ENCODE measurements at places on chromosomes 1 and 21.

DNA sequence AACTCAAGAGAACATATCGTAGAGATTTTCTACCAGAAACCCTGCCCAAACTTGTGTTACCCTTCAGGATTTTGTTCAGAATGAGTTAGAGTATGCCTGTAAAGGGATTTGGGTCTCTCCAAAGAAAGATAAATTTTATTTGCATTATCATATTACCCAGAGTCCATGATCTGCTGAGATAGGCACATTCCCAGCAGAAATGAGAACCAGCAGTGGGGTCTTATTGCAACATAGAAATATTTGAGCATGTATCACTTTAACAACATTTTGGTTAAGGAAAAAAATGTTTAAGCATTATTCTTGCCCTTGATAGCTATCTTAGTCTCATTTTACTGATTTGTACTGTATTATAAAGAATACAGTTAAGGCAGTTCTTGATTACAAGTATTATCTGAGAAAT lies 10.6 kb downstream of the VCAM1 start:
- peak; percentile 67 for DNase-seq

- DNase-seq: no peak
These were observed 862.6 kb downstream of the USP25 start for GRCh38 chr21:16592381-16592780.

- DNase-seq: no peak
These were observed 45.6 kb downstream of the CRP start for GRCh38 chr1:159668739-159669138.

DNA sequence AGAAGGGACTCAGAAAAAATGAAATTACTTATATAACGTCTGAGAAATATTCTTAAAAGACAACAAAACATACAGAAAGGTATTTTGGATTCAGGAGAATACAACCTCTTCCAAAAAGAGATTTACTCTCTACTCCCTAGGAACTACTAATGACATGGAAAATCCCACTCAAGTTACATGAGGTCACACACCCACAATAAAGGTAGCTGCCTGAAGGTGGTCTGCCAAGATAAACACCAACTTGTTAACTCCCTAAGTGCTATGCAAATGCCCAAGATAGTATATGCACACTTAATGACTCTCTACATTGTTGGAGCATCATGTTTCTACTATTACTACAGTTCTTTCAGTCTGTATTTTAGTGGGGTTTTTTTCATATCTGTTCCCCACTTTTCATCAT lies 26.5 kb downstream of the RERE start:
- DNase-seq: no peak

GRCh38 chr1:181503171-181503810 lies 20.0 kb downstream of the CACNA1E start:
- DNase-seq: no peak

DNA sequence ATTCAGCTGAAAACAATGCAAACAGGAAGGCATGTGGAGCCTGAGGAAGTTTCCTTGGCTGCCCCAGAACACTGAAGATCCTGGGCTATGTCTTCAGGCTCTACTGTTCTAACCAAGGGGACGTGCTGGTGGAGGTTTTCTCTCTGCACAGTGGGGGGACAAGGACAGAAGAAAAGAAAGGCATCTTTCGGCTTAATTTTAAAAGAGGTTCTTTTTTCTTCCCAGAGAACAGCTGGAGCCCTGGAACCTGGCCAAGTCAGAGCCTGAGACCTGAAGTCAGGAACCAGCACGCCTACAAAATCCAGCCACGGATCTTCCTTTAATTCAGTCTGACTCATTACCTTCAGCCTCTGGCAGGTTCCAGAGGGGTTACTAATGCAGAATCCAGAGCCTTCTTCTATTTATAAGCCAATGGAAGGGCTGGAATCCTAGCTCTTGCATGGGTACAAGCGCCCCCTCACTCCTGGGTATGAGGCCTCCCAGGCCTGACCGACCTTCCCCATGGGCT lies 19.8 kb downstream of the CTNNBIP1 start:
- DNase-seq: peak; percentile 95

DNA sequence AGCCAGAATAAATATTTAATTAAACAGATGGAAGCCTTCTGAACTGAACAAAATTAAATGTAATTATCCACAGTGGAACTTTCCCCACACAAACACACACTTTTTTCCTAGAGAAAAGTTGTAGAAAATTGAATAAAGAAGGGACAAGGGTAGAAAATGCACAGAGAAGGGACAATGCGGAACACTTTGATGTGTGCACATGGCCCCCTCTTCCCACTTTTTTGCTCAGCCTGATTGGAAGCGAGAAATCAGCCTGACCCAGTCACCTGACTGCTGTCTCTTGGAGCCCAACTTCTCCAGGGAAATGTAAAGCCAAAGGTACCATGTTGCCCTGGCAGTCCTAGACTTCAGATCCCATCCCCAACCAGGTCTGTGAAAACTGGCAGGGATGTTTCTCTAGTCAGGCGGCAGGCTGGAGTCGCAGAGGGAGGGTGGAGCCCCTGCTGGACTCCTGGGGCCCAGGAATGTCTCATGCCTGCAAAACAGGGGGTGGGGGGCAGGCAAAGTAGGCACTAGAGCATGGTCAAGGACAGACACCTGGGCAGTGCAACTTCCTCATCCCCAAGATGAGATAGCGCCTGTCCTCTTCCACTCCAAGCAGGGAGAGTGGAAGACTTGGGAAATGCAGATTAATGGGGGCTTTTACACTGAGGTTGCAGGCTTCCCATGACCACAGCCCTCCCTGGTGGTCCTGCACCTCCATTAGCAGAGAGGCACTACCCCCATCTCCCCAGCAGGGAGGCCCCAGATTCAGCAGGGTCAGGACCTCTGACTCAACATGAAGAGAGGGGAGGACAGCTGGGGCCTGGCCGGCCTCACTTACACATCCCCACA lies 2.8 kb downstream of the CERS2 start:
- DNase-seq: peak; percentile 25

DNA sequence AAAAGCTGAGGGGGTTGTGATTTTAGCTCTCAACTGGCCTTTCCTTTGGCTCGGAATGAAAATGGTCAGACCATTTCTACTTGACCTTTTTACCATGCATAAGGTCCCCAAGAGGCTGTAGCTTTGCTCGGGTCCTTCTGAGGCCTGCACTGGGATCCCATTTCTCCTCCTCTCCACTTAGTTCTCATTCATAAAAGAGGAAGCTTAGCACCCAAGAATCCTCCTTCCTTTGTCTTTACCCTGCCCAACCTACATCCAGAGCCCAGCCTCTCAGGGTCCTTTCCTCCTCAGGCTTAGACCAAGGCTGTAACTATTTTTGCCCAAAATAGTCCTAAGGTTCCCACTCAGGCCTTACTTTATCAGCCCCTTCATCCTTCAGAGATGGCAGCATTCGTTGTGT lies 6.0 kb upstream of the SLC27A3 start:
- no peak for DNase-seq

GRCh38 chr1:22223176-22223575 lies 80.3 kb upstream of the WNT4 start:
- DNase-seq: no peak

GRCh38 chr1:204817341-204817740 lies 53.3 kb upstream of the NFASC start:
- no peak for DNase-seq

DNA sequence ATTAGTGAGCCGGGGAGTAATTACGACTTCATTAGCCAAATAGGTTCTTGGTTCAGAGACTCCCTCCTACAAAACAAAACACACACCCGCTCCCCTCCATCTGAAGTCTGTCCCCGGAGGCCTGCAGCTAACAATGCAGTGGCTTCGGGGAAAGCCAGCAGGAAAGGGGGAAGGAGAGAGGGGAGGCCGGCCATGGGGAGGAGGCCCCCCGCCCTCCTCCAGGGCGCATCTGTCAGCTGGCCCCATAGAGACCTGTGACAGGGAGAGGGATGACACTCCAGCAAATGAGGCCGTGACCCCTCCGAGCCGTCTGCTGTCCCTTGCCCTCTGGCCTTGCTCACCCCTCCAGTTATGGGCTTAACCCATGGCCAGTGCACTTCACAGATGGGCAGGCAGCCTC lies 12.1 kb upstream of the CNTN2 start:
- DNase-seq: no peak

GRCh38 chr1:101148980-101149379 lies 87.8 kb upstream of the S1PR1 start:
- peak; percentile 39 for DNase-seq

DNA sequence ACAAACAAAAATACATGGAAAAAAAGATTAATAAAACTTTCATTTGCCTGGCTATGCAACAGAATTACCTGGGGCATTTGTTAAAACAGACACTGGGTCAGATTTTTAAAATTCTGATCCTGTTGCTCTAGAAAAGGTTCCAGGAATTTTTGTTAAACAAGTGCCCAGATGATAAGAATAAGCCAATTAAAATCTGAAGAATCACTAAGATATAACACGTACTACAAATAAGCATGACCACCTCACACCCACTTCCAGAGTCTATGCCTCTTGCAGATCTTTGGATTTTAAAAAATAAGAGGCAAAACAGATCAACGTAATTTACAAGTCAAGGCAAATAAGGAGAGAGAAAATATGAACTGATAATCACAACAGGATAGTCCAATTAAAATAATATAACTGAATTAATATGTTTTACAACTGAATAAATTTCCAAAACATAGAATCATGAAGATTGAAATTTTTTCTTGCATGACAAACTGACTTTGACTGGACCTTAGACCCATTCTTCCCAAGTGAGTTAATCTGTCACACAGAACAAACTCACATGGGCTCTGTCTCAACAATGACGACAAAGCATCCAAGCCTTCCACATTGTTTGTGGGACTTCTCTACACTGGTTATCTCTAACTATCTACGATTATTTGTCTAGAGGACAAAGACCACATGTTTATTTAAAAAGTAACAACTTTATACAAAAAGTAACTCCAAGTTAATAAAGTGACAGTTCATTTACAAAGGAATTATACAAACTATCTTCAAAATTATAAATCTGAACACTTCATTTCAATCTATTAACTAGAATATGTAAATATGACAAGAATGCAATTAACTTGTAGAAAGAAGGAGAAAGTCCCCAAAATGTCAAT lies 56.9 kb downstream of the COP1 start:
- DNase-seq: no peak

DNA sequence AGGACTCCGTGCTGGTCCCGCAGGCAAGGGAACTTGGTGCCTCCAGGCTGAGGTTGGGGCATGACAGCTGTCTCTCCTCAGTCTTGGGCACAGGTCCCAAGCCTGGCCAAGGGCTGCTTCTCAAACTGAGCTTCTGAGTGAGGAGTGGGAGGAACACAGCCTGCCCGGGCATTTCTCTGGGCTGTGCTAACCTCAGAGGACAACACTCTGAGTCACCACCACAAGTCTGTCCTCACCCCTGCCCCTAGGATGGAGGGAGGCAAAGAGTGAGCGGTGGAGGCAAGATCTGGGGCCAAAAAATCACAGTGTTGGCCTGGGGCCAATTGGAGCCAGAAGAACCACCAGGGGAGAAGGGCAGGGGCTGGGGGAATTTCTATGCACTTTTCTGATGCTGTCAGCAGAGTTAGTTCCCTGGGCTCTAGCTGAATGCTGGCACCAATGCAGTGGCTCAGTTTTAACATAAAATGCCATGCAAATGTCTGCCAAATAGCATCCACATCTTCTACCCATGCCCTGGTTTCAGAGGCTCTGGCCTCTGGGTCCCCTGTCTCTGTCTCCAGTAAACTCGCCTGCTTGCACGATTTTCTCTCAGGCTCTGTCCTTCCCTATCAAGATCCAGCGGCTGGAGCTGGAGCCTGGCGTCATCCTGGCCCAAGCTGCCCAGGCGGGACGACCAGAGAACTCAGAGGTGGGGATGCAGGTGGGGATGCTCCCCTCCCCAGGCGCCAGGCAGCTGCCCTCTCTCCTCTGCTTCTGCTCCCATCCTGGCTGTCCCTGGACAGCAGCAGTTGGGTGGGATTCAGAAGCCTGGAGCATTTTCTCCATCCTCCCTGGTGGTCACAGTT lies 11.0 kb upstream of the CDK18 start:
- peak; percentile 68 for DNase-seq

DNA sequence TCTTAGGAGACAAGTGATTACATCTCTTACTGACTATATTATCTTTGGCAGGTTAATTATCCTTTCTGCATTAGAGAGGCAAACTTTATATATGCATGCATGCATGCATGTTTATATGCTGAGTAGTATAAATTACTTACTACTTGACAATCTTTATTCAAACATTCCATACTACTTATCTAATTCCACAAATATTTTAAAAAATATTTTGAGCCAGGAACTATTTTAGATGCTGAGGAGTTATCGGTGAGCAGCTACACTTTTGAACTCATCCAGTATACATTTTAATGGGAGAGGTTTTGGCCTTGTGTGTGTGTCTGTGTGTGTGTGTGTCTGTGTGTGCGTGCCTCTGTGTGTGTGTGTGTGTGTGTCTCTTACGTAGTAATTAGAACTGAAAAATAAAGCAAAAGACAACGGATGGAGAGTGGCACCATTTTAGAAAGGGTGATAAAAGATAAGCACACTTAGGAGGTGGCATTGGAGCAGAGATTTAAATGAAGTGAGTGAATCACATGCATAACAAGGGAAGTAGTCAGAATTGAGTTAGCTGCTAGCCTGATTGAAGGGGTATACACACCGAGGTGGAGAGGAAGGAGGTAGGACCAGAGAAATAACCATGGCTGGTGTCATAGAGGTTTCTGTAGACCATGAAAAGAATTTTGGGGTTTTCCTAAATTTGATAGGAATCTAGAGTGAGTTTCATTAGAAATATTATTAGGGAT lies 1488.4 kb downstream of the MRPL39 start:
- DNase-seq: no peak

DNA sequence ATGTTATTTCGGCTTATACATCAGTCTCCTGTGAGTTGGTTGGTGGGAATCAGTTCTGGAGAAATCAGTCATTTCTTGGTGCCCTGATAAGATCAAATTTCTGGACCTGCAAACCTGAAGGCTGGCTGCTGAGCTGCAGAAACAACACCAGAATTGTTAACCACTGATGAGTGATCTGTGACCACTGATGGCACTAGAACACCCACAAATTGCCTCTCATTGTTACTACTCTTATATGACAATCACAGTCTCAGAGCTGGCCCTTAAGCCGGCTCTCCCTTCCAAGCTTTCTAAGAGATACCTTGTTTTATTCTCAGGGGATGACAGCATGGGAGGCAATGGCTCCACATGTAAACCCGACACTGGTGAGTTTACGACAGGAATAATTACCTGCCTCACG lies 1.9 kb downstream of the C1orf162 start:
- no peak for DNase-seq

All from EH (cell line).